ENCODE measurements at places on chromosomes 2 and 18.

GRCh38 chr2:46294176-46294836, 2.9 kb upstream of the EPAS1 start:
- no peak for DNase-seq

GRCh38 chr2:125004106-125004800, 979.2 kb downstream of the CNTNAP5 start:
- no peak for DNase-seq

GRCh38 chr2:204539019-204539385, 6.3 kb upstream of the PARD3B start:
- no peak for DNase-seq

DNA sequence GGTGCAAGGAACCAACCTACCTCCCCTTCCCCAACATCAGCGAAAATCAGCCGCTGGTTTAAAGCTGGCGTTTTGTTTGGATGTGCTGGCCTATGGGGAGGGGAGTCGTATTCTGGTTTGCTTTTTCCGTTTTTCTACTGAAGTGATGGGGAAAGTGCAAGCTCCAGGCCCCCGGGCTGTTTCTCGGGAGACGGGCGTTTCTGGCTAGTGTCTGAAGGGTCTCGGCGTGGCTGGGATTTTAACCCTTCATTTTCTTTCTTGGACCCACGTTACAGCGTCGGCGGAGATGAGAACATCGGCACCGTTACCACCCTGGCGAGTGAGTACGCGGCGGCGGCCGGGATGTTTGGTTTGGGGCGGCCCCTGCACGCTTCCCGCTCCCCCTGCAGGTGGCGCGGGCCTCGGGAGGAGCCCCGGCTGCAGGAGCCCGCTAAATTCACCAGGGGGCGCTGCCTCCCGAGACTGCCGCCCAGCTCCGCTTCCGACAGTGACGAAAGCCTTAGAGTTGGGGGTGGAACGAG, 70.7 kb downstream of the PLB1 start:
- DNase-seq: peak; percentile 97

DNA sequence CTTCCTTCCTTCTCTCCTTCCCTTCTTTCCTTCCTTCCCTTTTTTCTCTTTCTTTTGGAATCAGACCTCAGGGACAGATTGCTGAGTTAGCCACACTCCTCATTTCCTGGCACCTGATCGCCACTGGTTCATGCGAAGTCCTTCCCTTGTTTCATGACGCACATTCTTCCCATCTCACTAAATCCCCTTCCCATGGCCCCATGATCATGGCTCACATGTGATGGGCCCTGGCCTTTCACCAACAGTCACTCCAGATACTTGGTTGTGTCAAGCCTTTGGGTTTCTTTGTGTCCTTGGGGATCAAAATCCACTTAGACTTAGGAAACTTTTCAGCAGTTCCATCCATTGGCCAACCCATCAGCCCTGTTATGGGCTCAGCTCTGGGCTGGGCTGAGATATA, 23.8 kb upstream of the ASPRV1 start:
- DNase-seq: no peak

DNA sequence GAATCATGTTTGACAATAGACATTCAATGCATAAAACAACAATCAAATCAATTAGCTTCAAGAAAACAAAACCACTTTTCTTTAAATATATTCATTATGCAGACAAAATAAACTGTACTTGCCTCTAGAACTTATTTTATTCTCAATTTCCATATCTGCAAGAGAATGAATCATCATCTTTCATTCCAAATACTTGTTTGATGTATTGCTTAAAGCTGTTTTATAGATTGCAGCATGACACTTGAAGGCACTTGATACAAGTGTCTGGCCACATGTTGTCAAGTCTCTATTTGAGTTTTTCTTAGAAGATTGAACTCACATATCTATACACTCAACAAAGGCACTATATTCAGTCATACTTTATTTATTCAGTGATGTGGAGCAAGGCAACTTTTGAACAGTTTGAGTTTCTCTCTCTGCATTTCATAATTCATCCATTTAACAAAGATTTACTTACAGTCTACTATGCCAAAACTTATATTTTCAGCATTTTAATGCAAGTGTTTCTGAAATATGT, 38.7 kb upstream of the DDX18 start:
- DNase-seq: no peak

DNA sequence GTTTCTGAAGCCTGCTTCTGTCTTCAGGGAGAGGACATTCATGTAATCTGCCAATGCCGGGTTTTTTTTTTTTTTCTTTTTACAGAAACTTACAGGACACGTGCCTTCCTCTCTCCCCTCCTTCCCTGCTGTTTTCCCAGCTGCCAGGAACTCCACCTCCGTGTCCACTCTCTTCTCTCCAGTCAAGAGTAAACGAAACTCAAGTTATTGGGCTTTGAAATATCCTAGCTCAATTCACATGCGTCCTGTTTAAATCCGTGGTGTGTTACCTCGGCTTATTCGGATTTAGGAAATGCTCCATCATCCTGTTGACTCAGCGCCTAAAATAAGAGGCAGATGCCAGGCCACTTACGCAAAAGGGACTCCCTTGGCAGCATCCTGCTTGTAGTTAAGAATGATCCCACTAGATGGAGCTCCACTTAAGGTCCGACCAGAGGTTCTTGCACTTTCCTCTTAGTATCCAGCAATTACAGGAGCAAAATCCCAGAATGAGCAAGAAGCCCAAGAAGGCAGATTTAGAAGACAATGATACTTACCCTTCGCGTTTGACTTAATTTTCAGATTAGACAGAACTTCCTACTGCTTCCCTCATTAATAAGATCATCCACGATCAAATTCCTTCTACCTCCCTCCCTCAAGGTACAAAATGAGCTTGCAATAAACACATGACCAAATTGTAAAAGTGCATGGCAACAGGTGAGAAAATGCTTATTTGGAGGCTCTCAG, 97.2 kb upstream of the ZCCHC2 start:
- DNase-seq: peak; percentile 51

GRCh38 chr2:238467062-238467461, 40.3 kb downstream of the ASB1 start:
- no peak for DNase-seq

DNA sequence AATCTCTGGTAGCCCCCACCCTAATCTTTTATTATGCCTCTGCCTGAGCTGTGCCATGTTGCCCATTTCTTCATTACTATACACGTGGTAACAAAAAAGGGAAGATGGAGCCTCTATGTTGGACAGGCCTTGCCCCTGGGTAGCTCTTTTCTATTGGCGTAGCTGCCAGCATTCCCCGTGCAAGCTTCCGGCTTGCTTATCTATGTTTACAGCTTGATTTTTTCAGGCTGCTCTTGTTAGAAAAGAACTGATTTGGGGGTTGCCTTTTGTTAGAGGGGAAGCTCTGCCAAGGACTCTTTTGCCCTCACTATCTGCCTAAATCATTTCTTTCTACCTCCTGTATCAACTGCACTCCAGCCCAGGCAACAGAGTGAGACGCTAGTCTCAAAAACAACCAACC, 45.5 kb upstream of the ZSWIM2 start:
- no peak for DNase-seq

GRCh38 chr2:44949329-44950151, 8.0 kb downstream of the SIX3 start:
- DNase-seq: no peak

GRCh38 chr2:148253685-148254084, 232.8 kb downstream of the MBD5 start:
- DNase-seq: no peak

- DNase-seq: no peak
These were observed 63.9 kb downstream of the PHLPP1 start for GRCh38 chr18:62778976-62779869.

- no peak for DNase-seq
These were observed 30.6 kb upstream of the UGP2 start for GRCh38 chr2:63811063-63811462.

DNA sequence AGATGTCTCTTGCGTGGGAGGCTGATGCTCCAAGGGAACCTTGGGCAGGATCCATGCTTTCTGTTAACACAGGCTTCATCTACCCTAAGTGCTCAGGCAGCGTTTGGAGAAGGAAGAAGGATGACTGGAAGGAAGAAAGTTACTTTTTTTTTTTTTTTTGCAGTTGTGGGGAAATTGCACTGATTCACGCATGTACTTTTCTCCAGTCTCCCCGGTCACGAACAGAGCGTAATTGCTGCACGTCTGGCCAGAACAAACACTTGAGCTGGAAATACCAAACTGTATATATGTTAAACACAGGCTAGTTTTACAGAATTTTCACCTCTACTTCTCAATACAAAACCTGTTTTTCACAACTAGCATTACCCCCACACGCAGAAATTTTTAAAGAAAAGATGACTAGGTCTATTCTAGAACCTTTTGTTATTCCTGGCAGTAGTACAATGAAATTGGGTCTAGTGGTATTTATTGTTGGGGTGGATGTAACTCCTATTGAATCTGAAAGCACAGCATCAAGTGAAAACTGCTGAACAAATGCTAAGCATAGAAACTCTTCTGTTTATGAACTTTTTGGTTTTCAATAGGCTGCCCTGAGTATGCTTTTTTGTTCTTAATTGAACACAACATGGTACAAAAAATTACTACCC, 9.3 kb upstream of the SCYGR5 start:
- DNase-seq: no peak

DNA sequence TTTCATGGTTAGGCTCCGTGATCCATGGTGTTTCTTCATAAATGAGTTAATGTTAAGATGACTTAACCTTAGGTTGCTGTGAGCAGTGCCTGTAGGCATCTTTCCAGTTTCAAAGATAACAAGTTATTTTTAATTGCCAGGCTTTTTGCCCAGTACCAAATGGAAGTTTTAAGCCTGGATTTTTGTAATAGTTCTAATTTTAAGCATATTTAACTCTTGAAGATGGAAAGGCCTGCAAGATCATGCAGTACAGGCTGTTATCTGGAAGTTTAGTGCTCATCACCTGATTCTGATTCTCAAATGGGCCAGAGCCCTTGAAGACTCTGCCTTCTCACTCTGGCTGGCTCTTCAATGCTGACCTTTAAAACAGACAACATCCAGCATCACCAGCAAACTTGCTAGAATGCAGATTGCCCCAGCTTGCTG, 141.3 kb downstream of the NCK2 start:
- DNase-seq: no peak

GRCh38 chr2:40259900-40260299, 192.0 kb downstream of the SLC8A1 start:
- no peak for DNase-seq

GRCh38 chr2:41414486-41415230, 633.2 kb upstream of the PKDCC start:
- no peak for DNase-seq

GRCh38 chr2:101328474-101329007, 20.0 kb upstream of the RNF149 start:
- DNase-seq: no peak

- no peak for DNase-seq
These were observed 54.4 kb downstream of the ARHGEF4 start for GRCh38 chr2:130890941-130891669.

DNA sequence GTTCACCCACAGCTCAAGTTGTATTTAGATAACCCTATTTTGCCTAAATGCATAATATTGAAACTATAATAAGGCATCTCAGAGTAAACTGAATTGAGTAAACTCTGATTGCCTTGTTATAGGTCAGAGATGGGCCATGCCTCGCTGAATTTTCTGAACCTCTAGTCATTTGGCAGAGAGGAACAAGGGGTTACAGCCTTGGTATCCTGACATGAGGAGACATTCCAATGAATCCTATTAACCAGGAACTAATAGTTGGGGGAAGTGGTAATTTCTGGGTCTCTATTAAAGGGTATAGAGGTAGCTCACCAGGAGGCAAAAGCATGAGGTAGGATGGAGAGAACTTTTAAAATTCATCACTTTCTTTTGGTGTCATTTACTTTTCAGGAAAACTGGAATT, 227.4 kb upstream of the CHST9 start:
- DNase-seq: no peak

DNA sequence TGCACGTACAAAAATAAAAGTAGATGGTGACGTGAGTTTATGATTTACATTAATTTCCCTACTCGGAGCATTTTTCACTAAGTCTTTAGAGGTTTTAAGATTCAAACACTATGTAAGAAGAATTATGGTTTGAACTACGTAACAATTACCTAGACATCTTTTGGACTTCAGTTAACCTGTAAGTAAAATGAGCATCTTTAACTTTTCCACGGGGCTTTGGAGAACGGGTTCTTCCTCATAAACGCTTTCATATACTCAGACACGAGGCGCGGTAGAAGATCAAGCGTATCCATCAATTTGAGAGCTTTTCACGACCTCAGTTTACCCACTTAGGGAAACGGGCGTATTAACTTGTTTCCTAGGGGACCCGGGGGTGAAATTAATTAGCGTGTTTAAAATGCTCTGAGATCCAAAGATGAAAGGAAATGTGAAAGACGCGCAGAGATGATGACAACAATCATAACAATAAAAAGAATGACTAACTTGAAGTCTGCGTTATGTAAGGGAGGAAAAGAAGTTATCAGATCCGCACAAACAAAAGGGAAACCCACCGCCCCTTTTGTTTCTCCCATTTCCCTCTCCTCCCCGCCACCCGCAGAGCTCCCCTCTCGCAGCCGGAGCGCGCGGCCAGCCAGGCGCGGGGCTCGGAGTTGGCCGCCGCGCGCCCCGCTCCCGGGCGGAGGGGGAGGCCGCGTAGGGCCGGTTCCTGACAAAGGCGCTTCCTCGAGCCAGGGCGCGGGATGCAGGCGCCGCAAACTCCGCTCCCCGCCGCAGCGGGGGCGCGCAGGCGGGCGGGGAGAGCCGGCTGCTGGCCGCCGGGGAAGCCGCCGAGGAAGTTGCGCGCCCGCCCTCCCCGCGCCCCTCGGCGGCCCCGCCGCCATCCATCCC, 807 bp downstream of the PELI1 start:
- peak; percentile 15 for DNase-seq

GRCh38 chr2:232873292-232873908, 3.3 kb downstream of the SNORC start:
- DNase-seq: no peak

GRCh38 chr18:50928551-50928950, 39.3 kb upstream of the ELAC1 start:
- no peak for DNase-seq

DNA sequence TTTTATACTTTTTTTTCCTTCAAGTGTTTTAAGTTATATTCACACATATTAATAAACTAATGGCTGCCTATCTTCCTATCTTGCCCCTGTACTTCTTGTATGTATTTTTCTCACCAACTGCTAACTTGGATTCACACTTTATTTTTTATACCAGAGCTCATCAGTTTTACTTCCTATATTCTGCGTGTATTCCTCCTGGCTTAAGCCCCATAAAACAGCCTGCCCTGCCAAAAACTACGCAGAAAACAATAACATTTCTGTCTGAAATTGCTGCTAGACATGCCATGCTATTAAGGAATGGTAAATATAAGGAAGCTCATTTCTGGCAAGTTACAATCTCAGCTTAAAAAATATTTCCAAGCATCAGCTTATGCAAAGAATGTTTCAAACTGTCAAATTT, 172.3 kb downstream of the UBE2E3 start:
- no peak for DNase-seq

Measured in memory B cell (primary cell).